ENCODE measurements at places on chromosomes 12 and 14.

DNA sequence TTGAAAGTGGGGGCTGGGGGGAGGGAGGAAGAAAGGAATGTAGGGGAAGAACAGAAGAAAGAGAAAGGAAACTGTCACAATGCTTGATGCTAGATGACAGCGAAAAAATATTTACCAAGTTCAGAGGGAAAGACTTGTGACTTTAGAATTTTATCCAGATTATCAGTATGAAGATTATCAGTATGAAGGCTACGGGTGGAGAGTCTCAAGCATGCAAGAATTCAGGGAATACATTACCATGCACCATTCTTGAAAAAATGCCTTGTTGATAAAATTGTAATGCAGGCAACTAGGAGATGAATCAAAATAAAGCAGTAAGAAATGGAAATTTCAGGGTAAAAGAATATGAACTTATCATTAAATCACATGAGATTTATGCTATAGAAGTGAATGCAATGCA is 376.8 kb downstream of the PCNX1 start:
- DNase-seq = no peak

DNA sequence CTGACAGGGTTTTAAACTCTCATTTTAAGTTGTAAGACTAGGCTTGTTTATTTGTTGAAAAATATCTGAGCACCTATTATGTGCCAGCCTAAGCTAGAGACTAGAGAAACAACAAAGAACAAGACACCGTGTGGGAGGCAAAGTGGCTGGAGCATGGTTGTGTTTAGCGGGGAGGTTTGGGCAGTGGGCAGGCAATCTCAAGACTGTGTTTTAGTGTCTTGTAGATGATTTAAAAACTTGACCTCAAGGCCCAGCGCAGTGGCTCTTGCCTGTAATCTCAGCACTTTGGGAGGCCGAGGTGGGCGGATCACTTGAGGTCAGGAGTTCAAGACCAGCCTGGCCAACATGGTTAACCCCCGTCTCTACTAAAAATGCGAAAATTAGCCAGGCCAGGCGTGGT is 7.8 kb downstream of the RPL36AL start:
- DNase-seq = no peak

DNA sequence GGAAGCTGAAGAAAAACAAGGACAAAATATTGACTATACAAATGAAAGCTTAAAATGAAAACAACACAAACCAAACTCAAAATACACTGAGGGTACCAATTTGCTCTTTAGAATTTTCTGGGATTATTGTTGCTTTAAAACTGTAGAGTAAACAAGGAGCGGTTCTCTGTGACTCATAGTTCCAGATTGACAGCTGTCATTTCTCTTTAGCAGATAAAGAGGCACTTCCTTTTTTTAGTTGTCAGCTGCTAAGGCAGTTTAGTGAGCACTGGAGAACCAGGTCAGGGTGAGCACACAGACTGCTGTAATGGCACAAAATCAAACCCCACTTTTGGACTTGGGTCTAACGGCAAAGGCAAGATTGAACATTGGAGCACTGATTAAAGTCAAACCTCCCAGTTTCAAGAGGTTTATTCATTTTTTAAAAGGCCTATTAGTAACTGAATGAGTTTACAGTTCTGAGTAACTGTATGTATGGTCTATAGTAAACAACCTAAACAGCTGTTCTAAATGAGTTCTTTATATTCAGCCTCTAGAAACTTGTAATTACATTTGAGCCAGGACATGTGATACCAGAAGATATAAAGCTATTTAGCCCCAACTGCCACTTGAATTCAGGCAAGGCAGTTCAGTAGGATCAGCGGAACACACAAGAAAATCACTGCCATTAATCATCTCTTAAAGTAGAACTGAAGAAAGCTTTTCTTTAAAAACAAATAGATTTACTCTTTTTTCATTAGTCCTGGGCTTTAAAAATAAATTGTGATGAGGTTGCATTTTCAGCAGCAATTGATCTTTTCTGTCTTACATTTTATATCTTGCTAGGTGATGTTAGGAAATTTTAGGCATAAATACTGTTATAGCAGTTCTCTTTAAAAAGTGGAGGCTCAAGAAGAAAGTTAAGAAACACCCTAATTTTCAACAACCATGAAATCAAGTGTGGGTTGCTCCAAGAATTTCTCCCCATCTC is 71.7 kb upstream of the PRICKLE1 start:
- DNase-seq = no peak

DNA sequence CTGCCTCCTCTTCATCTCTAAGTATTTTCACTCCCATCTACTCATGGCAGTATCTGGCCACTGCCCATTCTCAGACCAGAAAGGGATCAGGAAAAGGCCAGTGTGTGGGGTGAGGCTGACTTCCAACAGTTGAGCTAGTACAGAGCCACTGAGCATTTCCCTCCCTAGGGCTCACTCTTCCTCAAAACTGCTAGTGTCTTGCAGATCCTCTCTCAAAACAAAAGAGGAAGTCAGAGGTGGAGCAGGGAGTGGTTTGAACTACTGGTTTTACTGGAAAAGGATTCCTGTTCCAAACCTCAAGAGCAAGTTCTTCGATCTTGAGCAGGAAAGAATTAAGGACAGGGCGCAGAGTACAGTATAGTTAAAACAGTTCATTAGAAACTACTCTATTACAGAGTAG is 11.7 kb upstream of the RNASE10 start:
- no peak for DNase-seq

- DNase-seq = peak; percentile 60
Observed at GRCh38 chr12:27083861-27084394, 1.6 kb upstream of the C12orf71 start.

- peak; percentile 53 for DNase-seq
Observed at GRCh38 chr12:48924617-48925303, 532 bp downstream of the FKBP11 start.

DNA sequence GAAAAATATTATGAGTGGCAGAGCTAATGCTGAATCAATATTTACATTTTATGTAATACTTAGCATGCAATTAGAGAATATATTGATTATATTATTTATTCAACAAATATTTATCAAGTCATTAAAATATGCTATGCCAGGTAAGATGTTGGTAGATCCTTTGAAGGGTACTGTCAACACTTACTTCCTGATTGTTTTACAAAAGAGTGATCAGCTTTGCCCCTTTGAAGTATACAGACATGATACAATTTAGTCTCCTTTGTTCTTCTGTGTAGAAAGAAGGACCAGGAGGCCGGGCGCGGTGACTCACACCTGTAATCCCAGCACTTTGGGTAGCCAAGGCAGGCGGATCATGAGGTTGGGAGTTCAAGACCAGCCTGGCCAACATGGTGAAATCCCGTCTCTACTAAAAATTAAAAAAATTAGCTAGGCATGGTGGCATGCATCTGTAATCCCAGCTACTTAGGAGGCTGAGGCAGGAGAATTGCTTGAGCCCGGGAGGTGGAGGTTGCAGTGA is 73.9 kb upstream of the IFNG-AS1 start:
- DNase-seq = no peak

DNA sequence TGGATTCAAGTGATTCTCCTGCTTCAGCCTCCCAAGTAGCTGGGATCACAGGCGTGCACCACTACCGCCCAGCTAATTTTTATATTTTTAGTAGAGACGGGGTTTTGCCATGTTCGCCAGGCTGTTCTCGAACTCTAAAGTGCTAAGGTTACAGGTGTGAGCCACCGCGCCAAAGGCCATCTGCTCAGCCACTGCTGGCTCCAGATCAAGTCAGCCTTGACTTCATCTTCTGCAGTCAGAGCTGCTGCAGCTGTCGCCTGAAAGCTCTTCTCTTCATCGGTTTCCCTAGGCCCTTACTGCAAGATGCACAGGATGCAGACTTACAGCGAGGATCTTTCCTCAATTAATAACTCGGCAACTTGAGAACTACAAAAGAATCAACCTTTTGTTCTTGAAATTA is 66.8 kb downstream of the CLIP1 start:
- DNase-seq = no peak

DNA sequence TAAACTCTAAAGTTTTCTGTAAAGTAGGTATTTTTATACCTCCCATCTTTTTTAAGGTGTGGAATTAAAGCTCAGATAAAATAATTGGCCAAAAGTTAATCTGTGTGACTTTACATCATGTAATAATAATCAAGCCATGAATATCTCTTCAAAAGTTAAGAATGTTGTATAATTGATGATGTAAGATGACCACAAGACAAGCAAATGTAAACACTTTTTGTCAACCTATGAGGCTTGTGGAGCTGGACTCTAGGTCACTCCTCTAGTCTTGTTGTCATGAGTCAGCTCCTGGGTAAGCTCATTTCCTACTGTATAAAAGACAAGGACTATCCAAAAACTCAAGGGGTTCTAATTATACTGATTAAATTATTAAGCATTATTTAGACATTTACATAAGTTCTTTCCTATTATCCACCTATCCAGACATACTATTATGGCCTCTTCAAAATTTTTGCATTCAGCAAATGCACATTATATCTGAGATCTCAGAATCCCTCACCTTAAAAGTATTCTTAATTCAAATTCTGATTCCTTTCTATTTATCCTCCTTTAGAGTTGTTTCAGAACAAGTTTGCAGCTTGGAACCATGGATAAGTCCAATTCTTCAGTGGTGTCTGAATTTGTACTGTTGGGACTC is at the start of gene OR4K5:
Gene OR4K5 (plus strand): TSS at position 587 of the 637 bp plus-strand sequence. CDS start 0 bp downstream, at position 587.
- DNase-seq = no peak

GRCh38 chr14:52473557-52473956 is 78.7 kb downstream of the TXNDC16 start:
- DNase-seq = peak; percentile 57

DNA sequence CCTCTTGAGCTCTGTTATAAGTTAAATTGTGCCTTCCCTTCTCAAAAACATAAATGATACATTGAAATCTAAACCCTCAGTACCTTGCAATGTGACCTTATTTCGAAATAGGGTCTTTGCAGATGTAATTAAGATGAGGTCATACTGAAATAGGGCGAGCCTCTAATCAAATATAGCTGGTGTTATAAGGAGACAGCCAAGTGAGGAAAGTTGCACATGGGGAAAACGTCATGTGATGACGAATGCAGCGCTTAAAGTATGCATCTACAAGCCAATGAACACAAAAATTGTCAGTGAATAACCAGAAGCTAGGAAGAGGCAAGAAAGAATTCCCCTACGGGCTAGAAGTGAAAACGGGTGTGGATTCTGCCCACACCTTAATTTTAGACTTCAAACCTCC is 305.2 kb upstream of the FOXG1 start:
- peak; percentile 16 for DNase-seq

DNA sequence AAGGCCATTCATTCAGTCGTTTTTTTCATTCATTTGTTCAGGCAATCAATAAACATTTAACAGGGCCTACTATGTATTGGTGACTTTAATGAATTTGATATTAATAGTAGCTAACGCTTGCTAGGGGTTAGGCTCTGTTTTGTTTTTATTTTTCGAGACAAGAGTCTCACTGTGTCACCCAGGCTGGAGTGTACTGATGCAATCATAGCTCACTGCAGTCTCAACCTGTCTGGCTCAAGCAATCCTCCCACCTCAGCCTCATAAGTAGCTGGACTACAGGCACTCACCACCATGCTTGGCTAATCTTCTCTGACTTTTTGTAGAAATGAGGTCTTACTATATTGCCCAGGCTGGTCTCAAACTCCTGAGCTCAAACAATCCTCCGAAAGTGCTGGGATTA is 25.6 kb upstream of the MED13L start:
- DNase-seq = no peak

- no peak for DNase-seq
Observed at GRCh38 chr12:117897372-117898161, 71.2 kb downstream of the KSR2 start.

DNA sequence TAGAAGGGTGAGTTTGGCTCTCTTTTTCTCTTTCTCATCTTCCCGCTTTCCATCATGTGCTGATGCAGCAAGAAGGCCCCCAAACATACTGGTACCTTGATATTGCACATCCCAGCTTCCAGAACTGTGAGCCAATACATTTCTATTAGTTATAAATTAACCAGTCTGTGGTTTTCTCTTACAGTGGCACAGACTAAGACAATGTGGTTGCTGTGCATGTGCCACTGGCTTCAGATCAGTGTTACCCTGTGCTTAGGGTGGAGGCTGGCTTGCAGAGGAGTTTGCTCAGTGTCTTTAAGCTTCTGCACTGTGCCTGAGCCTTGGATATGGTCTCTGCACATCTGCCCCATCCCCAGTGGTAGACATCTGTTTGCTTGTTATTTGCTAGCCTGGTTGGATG is 5.5 kb downstream of the IFI27L2 start:
- no peak for DNase-seq

DNA sequence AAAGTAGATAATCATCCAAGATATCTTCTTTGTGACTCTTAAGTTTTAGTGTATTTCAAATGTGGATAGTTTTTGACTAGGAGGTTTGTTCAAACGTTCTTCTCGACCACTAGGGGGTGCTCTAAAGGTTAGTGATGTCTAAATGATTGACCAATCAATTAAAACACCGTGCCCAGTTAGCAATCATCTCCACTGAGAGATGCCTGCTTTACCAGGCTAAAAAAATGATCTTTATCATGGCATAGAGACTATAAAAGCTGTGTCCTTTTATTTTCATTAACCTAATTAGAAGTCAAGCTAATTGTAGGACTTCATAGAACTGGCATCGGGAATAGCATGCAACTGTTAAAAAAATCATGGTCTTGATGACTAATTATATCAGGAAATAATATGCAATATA is 153.9 kb downstream of the PRKCH start:
- peak; percentile 64 for DNase-seq

DNA sequence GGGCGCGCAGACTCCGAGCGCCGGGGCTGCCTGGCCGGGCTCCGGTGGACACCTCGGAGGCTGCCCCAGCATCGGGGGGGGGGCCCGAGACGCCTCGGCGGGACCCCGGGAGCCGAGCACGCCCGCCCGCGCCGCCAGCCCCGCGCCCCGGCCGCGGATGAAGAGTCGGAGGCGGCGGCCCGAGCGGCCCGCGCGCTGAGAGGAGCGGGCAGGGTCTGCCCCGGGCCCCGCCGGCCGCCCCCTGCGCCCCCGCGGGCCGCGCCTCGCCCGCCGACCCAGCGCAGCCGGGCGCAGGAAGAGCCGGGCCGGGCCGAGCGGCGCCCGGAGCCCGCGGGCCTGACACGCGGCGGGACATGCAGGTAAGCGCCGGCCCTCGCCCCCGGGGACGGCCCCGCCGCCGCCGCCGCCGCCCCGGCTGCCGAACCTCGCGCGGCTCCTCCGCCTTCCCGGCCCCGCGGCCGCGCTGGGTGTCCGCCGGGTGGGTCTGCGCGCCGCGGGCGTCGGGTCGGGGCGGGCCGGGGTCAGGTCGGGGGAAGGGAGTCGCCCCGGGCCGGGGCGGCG is 63.7 kb downstream of the FBXL14 start:
- no peak for DNase-seq

GRCh38 chr12:109578330-109578927 is 4.8 kb downstream of the MVK start:
- DNase-seq = no peak

Data from fibroblast of upper back skin (primary cell).